Naive B cell (primary cell): ENCODE measurements at places on chromosomes 6 and 20. TPM values are rescaled to one million over a fixed set of nuclear protein-coding genes. Genes with fewer than 3 reads are reported as not detected.

Gene DPPA5
- not detected for polyA plus RNA-seq

Gene CDH4
- not detected for polyA plus RNA-seq

DNA sequence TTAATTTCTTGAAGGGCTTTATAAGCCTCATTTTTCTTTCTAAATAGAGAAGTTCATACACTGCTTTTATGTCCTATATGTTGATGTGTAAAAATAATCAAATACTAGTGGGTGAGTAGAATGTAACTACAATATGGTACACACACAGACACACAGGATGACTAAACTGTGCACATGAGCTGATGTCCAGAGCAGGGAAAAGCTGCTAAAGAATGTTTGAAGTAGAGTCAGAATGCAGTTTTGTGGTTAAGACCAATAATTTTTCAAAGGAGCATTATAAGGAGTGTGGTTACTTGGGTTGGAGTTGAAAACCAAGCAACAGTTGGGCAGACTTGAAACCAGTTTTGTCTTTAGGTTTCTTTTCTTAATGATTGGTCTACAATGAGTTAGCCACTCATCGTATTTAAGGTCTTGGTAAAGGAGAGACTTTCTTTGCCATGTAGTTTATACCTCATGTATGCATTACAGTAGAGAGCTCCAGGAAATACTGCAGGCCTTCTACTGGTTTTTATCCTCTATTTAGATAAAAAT is 196.6 kb downstream of the ESR1 start:
- H3K36me3 ChIP-seq = no peaks in the 10 kb centered on the region
- no peaks in the 10 kb centered on the region for H3K27me3 ChIP-seq
- H3K27ac ChIP-seq = no peak overlapping the region
- no peak for DNase-seq

DNA sequence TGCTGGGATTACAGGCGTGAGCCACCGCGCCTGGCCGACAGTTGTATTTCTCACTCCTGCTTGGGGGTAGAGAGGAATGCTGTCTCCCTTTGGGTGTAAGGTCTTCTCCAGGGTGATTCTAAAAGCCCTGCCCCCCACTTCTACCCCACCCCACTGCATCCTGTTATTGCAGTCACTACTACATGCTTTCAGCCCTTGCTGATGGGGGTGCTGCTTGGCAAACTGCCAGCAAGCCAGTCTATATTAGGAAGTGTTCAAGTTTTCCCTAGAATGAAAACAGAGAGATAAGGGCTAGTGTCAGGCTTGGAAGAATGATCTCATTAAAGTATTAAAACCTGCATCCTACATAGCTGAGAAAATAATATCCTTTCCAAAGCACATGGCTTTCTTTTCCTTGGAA is 31.3 kb downstream of the TTI1 start:
- H3K36me3 ChIP-seq = peaks cover 24% of the 10 kb centered on the region
- H3K4me3 ChIP-seq = no peak overlapping the region
- DNase-seq = no peak
- no peak overlapping the region for H3K27ac ChIP-seq
- no peaks in the 10 kb centered on the region for H3K27me3 ChIP-seq
- H3K4me1 ChIP-seq = no peaks in the 10 kb centered on the region

GRCh38 chr6:40779409-40779808 is 192.2 kb upstream of the LRFN2 start:
- H3K27me3 ChIP-seq = no peaks in the 10 kb centered on the region
- H3K4me1 ChIP-seq = no peaks in the 10 kb centered on the region
- no peak overlapping the region for H3K4me3 ChIP-seq
- DNase-seq = no peak

- H3K36me3 ChIP-seq = no peaks in the 10 kb centered on the region
- no peak overlapping the region for H3K27ac ChIP-seq
- no peak overlapping the region for H3K4me3 ChIP-seq
- no peaks in the 10 kb centered on the region for H3K4me1 ChIP-seq
- no peak for DNase-seq
These were observed 112.9 kb upstream of the JAG1 start for GRCh38 chr20:10786678-10787077.

DNA sequence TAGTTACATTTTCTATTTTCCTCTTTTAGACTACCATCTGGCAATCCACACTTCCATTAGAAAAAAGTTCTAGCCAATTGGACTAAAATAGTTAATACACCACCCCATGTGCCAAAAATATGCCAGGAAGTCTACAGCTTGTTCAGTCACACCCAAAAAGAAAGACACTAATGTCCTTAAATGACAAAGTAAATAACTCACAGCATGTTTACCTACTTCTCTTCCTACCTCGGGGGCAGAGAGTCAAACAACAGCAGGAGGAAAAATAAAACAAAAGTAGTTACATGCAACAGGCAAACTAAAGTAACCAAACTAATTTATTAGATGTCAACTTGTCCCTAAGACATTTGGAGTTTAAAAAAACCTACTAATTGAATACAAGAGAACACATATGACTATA is 57.0 kb downstream of the UBE3D start:
- peaks cover 11% of the 10 kb centered on the region for H3K4me1 ChIP-seq
- no peak overlapping the region for H3K27ac ChIP-seq
- H3K27me3 ChIP-seq = no peaks in the 10 kb centered on the region
- peaks cover 15% of the 10 kb centered on the region for H3K36me3 ChIP-seq
- H3K4me3 ChIP-seq = no peak overlapping the region

Gene HLA-F
- polyA plus RNA-seq = 354 TPM

Gene NHLRC1
- polyA plus RNA-seq = 1.5 TPM

Gene RHAG
- polyA plus RNA-seq = not detected

Gene SLC4A11
- not detected for polyA plus RNA-seq

Gene RIMS4
- not detected for polyA plus RNA-seq

DNA sequence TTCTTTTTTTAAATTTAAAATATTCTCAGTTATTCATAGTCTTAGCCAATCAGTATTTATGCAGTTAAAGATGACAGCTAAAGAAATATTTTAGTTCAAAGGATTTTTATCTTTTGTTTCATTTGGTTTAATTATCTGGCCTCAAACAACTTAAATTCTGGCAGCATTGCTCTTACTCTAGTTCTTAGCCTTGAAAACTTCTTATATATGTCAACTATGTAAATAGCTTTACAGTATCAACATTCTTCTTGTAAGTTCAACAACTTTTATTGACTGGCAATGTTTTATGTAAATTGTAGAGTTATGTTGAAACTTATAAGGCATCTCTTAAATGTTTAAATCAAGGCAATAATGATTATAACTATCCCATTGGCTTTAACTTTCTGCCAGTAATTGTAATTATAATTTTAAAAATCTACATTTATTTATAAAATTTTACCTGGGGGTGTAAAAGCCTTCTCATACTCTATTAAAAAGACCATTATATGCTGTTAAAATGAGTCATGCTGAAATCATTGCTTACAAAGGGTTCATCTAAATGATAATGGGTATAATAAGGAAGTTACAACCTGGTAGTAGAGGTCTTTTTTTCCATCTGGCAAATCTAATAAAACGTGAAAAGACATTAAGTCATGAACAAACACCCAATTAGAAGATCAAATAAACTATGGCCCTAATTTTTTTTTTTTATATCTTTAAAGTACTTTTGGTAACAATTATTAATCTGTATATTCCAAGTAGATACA is 45.8 kb upstream of the FAM184A start:
- H3K27ac ChIP-seq = no peak overlapping the region
- H3K36me3 ChIP-seq = no peaks in the 10 kb centered on the region
- H3K27me3 ChIP-seq = peaks cover 1% of the 10 kb centered on the region

Gene ARID1B
- 32.7 TPM for polyA plus RNA-seq

GRCh38 chr20:16551607-16552006 is 21.6 kb downstream of the KIF16B start:
- peaks cover 13% of the 10 kb centered on the region for H3K36me3 ChIP-seq
- DNase-seq = no peak

DNA sequence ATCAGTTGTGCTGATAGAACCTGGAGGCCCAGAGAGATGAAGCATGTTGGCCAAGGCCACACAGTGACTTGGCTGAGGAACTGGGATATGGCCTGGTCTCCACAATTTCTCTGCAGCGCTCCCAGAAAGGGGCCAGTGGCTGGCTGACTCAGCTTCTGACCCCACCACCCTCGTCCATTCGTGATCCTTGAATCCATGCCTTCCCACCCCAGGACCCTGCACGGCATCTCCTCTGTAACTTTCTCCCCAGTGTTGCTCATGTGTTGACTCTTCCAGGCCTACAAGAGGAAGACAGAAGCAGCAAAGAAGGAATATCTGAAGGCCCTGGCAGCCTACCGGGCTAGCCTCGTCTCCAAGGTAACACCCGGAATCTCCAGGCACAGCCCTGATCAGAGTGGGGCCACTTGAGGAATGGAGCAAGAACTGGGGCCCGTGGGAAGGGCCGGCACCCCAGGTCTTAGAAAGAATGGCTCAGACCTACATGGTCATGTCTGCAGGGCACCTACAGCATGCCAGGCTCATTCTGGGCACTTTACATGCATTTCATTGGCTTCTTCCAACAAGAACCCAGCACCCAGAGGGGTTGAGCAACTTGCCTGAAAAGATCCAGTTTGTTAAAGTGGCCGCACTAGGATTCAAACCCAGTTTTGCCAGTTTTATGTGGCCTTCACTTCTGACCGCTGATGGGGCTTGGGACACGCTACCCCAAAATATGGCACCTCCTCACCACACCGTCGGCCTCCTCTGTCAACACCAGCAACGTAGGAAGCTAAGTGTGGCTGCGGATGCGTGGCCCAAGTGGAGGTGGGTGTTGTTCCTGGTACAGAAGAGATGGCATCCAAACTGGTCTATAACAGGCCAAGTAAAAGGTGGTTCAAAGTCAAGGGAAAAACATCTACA is 122.2 kb downstream of the JPH2 start:
- peak overlapping the region; percentile 36 for H3K27ac ChIP-seq
- DNase-seq = no peak
- peaks cover 13% of the 10 kb centered on the region for H3K27me3 ChIP-seq
- peaks cover 13% of the 10 kb centered on the region for H3K4me1 ChIP-seq
- no peaks in the 10 kb centered on the region for H3K36me3 ChIP-seq

DNA sequence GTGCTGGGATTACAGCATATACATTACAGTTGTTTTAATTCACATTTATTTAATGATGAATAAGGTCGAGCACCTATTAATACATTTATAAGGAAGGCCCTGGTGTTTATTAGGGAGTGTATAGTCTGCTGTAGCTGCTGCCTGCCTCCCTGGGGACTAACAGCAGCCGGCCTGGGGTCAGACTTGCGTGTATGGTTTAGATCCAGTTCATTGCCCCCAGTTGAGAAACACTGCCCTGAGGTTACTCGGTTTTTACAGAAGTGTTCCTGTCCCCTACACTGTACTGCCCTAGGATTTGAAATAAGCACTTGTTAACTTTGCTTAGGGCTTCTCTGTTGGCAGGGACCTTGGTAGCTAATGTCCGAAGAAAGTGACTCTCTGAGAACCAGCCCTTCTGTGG is 4.0 kb downstream of the TTPAL start:
- no peak overlapping the region for H3K27ac ChIP-seq
- DNase-seq = peak; percentile 37
- H3K36me3 ChIP-seq = peaks cover 6% of the 10 kb centered on the region
- peaks cover 37% of the 10 kb centered on the region for H3K4me1 ChIP-seq

DNA sequence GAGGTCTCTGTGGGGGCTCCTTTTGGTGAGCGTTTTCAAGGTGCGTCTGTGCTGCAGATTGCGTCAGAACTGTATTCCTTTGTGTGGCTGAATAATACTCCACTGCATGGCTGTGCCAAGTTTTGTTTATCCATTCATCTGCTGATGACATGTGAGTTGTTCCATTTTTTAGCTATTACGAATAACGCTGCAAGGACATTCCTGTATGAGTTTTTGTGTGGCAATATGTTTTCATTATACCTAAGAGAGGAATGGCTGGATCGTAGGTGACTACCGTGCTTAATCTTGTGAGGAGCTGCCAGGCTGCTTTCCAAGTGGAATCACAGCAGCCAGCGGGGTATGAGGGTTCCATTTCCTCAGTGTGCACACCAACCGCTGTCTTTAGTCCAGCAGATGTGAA is 1.1 kb upstream of the DACT2 start:
- no peak overlapping the region for H3K4me3 ChIP-seq
- DNase-seq = no peak
- no peaks in the 10 kb centered on the region for H3K4me1 ChIP-seq
- peaks cover 19% of the 10 kb centered on the region for H3K27me3 ChIP-seq
- no peaks in the 10 kb centered on the region for H3K36me3 ChIP-seq
- H3K27ac ChIP-seq = no peak overlapping the region

Gene REM1
- not detected for polyA plus RNA-seq

DNA sequence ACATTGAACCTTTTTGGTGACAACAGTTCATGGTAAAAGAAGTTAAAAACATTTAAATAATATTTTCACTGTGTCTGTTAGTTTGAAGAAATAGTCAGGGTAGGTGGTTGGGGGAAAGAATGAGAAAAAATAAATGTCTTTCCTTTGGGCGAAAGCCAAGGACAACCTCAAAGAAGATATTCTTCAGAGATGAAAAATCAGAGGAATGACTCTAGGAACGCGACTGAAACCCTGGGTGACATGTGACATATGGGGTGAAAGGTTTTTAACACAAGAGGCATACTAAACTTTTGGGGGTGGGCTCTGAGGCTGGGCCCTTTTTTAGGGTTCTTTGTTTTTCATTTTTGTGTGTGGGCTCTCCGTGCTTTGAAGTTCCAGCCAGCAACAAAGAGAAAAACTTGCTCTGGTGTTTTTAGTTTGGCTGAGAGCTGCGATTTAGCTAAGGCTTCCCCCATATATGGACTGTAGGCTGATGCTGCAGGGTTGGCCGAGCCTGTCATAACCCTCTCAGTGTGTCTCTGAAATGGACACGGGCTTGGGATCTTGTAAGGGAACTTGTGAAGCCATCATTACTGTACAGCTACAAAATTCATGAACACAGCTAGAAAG is 610.1 kb upstream of the ARID1B start:
- H3K36me3 ChIP-seq = no peaks in the 10 kb centered on the region
- H3K27ac ChIP-seq = peak overlapping the region; percentile 85
- peak overlapping the region; percentile 44 for H3K4me3 ChIP-seq
- peaks cover 43% of the 10 kb centered on the region for H3K4me1 ChIP-seq
- no peaks in the 10 kb centered on the region for H3K27me3 ChIP-seq

Gene LY86
- 556 TPM for polyA plus RNA-seq

Gene AGER
- polyA plus RNA-seq = 0.52 TPM

DNA sequence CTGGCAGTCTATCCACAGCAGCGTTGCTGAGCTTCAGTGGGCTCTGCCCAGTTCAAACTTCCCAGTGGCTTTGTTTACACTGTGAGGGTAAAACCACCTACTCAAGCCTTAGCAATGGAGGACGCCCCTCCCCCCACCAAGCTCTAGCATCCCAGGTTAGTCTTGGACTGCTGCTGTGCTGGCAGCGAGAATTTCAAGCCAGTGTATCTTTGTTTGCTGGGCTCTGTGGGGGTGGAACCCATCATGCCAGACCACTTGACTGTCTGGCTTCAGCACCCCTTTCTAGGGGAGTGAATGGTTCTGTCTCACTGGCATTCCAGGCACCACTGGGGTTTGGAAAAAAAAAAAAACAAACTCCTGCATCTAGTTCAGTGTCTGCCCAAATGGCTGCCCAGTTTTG is 249.7 kb upstream of the SYNCRIP start:
- H3K27ac ChIP-seq = no peak overlapping the region
- H3K4me1 ChIP-seq = no peaks in the 10 kb centered on the region
- DNase-seq = no peak

GRCh38 chr6:43506667-43507471 is 3.3 kb downstream of the LRRC73 start:
- H3K36me3 ChIP-seq = peaks cover 4% of the 10 kb centered on the region
- peaks cover 17% of the 10 kb centered on the region for H3K27me3 ChIP-seq
- DNase-seq = peak; percentile 74
- H3K27ac ChIP-seq = peak overlapping the region; percentile 44
- peaks cover 28% of the 10 kb centered on the region for H3K4me1 ChIP-seq

Gene DSTN
- 39.8 TPM for polyA plus RNA-seq
